ENCODE measurements at places on chromosomes 6 and 20.

DNA sequence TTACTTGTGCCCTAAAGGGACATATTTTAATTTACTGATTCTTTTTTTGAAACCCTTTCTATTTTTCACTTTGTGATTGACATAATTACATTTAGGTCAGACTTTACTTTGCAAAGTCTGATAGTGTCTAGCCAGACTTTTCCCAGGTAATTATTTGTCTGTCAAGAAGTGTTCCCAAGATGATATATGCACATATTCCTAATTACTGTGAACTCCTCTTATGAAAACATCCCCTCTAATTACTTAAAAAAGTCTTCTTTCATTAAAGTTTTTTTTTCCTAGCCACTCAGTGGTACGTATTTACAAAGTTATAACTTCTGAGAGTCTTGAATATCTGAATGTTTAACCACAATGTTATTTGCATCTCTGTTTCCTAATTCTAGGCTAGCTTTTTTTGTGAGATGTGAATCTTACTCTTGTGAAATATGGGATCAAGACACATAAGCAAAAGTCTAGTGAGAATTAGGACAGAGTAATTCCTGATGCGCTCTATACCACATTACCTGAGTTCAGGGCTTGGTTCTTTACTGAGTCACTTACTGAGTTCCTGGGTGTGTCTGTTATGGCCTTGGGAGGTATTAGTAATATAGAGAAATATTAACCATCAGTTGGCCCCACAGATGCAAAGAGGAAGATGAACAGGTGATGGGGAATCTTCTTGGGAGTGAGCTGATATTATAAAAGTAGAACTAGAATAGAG, 27.9 kb downstream of the FAM83B start:
- no peak for DNase-seq

DNA sequence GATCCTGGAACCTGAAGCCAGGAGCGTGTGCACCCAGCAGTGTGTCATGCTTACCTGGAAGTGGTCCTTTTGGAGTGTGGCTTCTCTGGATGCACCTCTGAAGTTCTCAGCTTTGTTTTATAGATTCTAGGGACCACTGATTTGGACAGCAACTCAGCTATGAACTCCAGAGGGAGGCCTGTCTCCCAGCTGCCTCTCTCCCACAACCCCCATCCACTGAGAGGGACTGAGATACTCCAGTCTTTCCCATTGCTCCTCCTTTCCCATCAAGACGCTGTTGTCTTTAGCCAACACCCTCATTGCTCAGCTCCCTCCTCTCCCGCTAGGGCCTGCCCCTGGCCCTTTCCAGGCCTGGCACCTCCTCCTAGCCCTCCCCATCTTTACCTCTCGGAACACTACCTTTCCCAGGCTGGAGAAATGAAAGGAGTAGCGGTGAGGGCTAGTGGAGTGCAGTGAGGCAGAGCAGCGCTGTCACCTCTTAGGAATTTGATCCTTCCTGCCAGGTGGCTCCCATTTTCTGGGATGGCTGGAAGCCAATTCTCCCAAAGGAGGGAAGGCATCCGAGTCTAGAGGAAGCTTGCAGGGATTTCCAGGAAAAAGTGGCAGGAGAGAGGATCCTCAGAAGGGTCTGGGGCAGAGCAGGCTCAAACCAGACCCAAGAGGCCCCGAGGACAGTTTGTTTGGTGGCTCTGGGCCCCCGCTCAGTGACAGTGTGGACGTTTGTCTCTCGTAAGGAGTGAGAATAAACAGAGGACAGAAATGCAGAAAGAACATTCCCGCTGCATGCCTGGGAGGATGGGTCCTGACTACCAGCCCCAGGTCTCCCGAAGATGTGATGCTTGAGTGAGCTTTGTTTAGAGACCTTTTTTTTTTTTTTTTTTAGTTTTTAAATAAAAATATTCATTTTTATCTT, at the start of gene LRRN4:
LRRN4 (minus strand) TSS at position 285 of the 913 bp plus-strand sequence. CDS start 1,261 bp downstream, outside the sequence.
- DNase-seq = no peak

GRCh38 chr6:148653138-148653776, 93.6 kb upstream of the UST start:
- DNase-seq = no peak

GRCh38 chr20:38692436-38693411, 31.6 kb upstream of the SLC32A1 start:
- peak; percentile 61 for DNase-seq

DNA sequence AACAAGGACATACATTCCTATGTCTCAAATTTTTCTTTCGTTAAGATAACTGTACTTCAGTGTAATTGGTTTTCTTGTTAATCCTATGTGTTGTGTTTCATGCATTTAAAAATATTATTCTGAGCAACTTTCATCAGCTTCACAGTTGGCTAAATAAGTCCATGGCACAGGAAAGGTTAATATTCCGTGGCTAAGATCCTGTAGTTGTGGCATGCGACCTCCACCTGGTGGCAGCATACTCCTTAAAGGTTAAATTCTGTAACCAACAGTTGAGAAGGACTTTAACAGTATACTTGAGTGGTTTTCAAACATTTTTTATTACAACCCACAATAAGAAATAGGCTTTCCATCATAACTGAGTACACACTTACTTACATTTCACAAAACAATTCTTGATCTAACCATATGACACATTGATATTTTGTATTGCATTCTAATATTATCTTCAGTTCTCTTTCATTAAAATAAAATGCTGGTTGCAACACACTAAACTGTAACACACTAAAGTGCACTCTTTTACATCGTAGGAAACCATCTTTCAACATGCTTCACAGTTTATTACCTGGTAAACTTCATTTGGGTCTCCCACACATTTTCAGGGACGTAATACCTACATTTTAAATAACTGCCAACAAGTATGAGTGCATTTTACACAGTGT, 118.3 kb downstream of the SLX4IP start:
- DNase-seq = peak; percentile 49

DNA sequence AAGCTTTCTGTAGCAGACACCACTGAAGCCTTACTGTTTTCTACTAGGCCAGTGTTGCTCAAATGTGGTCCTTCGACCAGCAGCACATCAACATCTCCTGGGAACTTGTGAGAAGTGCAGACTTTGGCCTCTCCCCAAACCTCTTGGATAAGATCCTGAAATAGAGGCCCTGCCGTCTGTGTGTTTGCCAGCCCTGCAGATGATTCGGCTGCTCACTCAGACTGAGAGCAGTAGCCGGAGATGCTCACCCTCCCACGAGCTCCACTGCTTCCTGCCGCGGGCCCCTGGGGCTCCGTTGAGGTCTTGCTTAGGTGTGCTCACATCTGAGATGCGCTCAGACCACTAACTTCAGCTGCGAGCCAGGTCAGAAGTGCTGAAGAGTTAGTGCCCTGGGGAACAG, 129.5 kb upstream of the SSTR4 start:
- peak; percentile 1 for DNase-seq

DNA sequence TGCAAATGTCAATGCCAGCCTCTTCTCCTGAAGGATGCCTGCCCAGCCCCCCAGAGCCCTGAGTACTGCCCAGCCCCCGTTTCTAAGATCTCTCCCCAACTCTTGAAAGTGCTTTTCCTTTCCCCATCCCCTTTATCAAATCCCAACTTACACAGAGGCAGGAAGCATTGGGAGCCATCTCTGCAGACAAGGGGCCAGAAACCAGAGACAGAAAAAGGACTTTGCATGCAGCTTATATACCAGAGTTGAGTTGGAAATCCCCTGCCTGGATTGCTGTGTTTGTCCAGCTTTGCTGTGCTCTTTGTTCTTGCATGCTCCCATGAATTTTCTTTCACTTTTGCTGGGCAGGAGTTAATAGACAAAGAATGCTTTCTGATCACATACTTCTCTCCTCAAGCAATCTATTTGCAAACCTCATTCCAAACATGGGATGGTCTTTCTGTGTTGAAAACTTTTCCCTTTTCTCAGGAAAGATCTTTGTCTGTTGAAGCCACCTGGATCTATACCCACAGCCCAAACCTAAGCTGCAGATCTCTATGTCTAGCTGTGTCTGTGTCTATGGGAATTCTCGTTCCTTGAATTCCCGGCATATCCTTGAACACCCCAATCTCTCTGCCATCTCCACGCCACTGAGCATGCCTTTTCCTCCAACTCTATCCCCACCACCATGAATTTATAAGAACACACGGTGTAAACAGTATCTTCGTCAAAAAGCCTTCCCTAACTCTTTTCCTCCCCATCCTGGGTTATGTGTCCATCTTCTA, at the start of gene UBD:
UBD (minus strand) TSS at position 209 of the 764 bp plus-strand sequence; CDS start at position 178, 31 bp downstream.
- DNase-seq = no peak

GRCh38 chr20:63530788-63531160, 6.4 kb downstream of the PTK6 start:
- no peak for DNase-seq

GRCh38 chr6:140872885-140873284, 1259.8 kb upstream of the GJE1 start:
- DNase-seq = no peak

DNA sequence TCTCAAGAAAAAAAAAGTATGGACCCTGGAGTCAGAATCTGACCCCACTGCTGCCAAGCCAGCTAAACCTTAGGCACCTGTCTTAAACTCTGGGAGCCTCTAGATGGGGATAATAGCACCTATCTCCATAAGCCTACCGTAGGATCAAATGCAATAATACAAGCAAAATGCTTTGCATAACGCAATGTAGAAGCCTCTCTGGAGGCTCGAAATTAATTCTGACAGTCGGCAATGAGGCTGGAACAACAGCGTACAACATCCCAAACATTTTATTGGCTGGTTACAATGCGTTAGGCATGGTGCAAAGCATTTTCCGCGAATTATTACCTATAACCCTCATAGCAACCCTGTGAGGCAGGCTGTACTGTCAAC, 521 bp downstream of the CDK5RAP1 start:
- DNase-seq = no peak

- peak; percentile 60 for DNase-seq
Observed at GRCh38 chr6:44431118-44431725, 43.7 kb downstream of the CDC5L start.

DNA sequence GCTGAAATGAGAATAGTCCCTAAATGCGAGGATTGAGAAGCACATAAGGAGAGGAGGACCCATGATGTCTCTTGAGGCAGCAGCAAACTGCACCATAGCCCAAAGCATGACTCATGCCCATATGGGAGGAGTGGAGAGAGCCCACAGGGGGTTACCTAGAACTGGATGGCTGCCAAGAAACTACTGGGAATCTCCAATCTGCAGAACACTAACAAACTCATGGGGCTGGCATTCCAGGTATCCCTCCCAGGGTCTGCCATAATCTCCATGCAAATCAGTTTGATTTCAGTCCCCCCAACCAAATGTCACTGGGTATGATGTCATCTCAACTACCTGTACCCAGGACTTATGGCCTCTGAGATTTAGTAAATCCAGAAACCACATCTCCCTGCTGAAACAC, 410.5 kb downstream of the PTPRT start:
- no peak for DNase-seq

GRCh38 chr6:22106451-22106850, 190.4 kb downstream of the PRL start:
- DNase-seq = no peak

GRCh38 chr20:44033873-44034272, 119.2 kb downstream of the TOX2 start:
- no peak for DNase-seq

- DNase-seq = peak; percentile 51
Observed at GRCh38 chr6:146594495-146594894, 4.3 kb upstream of the ADGB start.

- no peak for DNase-seq
Observed at GRCh38 chr6:24545183-24545582, 50.4 kb downstream of the ALDH5A1 start.

- no peak for DNase-seq
Observed at GRCh38 chr20:34375977-34376430, 12.9 kb downstream of the ITCH start.

DNA sequence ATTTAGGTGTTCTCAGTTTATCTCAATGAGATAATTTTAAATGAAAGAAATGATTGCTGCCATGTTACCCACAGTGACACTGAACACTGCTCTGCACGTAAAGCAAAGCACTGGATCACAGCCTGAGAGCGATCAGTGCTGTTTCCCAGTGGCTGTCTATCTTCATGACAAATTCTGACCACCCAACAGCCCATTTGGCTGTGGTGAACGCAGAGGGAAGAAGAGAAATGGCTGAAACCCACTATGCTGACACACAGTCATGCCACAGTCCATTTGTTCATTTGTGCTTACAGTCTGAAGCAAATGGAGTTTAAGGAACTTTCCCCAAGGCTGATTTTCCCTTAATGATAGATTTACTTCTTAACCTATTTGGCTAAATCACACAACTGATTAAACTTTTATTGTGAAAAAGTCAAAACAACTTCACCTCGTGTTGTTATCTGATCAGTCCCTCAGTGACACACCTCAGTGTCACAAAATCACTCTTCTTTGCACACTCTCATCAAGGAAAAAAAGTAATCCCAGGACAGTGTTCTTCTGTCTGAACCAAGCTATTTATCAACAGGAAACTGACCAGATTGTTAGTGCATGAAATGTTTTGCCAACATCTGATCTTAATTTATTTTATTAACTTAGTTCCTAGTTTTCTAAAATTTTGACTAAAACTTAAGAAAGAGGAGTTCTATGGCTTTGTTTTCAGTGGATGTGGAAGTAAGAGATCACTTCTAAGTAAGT, 225.1 kb downstream of the TBX18 start:
- DNase-seq = no peak

GRCh38 chr20:56967916-56968315, 298.5 kb downstream of the BMP7 start:
- DNase-seq = no peak

DNA sequence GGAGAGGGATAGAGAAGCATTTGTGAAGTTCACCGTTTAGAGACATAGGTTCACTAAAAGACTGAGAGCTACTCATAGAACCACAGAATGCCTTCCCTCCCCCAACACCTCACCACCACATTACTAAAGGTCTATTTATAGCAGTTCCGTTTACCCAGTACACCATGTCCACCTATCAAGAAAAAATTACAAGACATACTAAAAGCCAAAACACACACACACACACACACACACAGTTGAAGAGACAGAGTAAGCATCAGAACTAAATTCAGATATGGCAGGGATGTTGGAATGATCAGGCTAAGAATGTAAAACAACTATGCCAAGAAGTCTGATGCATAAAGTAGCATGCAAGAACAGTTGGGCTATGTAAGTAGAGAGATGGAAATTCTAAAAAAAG, 52.3 kb downstream of the SLC22A3 start:
- no peak for DNase-seq

DNA sequence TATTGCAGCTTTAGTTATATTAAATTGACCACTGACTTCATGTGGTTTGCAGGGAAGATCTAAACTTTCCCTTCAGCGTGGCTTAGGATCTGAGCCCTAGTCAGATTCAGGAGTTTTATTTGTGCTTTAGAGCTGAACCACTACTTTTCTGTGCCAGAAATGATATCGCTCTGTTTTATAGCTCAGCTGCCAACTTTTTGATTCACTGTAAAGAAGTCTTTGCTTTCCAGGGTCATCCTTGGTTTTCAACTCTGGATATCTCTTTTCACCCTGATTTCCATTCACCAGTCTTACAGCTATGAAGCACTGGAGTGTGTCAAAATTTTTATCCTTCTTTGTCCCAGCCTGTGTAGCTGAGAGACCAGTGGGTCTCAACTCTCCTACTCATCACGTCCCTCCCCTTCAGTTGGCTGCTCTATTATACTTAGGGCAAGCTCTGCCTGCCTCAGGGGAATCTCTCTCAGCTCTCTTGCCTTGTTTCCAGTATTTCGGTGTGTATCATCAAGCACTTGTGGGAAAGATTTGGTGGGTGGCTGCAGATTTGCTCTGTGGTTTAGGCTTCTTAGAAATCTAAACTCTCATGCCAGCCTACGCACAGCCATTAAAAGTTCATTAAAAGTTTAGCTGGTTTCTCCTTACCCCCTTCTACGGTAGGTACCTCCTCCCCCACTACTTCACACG, 425.5 kb downstream of the TENT5A start:
- DNase-seq = no peak
